ENCODE measurements at places on chromosomes 1 and 21.

DNA sequence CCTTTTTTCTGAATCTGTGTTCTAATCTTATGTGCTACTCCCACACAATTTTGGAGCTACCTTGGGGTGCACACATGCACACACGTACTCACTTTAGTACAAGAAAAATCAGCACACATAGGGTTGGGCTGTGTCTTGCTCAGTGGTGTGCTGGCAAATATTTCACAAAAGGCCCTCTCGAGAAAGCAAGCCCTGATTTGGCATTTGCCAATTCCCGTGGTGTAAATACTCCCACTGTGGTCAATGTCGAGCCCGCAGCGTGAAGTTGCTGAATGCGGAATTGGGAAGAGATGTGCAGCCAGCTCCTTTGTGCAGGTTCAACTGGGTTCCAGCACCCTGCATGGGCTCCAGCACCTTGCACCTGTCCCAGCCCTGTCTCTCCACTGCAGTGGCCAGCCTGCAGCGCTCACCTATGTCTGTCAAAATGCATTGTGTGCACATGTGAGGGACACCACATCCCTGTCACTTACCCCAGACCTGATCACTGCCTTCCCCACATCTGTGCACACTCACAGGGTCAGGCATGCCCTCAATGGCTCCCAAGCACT lies 78.4 kb upstream of the WNT4 start:
- DNase-seq: no peak

DNA sequence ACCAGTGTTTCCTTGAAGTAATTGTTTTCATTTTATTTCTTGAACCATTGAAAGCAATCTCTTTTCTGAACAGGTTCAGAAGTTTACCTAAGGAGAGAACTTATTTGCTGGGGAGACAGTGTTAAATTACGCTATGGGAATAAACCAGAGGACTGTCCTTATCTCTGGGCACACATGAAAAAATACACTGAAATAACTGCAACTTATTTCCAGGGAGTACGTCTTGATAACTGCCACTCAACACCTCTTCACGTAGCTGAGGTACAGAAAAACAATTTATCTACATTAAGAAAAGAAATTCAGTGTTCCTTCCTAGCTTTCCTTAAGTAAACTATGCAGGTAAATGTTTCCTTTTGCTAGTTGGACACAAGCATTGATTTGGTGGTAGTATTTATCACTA lies 27.4 kb downstream of the AGL start:
- DNase-seq: no peak

- peak; percentile 23 for DNase-seq
These were observed 758 bp downstream of the PTBP2 start for GRCh38 chr1:96722161-96722922.

- peak; percentile 52 for DNase-seq
These were observed 397.7 kb downstream of the HLX start for GRCh38 chr1:221276896-221277409.

- DNase-seq: no peak
These were observed 219.6 kb downstream of the LTN1 start for GRCh38 chr21:28773036-28773435.

- DNase-seq: peak; percentile 57
These were observed 11.4 kb upstream of the GORAB start for GRCh38 chr1:170520601-170521000.

GRCh38 chr1:162856260-162856659 lies 4.7 kb downstream of the CCDC190 start:
- DNase-seq: peak; percentile 96

- no peak for DNase-seq
These were observed 29.7 kb downstream of the TSHB start for GRCh38 chr1:115059316-115059715.

DNA sequence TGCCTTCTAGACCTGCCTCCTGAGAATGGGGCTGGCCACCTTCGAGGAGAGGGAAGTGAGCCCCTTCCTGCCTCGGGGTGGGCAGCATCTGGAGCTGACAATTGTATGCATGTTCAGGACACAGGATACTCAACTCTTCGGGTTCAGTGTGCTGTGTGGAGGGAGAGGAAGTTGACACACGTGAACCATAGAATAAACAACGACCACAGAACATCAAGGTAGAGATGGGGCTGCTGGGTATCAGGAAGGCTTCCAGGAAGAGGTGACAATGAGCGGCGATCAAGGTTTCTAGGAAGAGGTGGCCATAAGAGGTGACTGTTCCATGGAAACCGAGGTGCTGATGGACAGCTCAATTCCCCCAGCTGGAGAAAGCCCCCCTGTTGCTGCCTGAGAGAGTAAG lies 22.0 kb downstream of the UBIAD1 start:
- no peak for DNase-seq

DNA sequence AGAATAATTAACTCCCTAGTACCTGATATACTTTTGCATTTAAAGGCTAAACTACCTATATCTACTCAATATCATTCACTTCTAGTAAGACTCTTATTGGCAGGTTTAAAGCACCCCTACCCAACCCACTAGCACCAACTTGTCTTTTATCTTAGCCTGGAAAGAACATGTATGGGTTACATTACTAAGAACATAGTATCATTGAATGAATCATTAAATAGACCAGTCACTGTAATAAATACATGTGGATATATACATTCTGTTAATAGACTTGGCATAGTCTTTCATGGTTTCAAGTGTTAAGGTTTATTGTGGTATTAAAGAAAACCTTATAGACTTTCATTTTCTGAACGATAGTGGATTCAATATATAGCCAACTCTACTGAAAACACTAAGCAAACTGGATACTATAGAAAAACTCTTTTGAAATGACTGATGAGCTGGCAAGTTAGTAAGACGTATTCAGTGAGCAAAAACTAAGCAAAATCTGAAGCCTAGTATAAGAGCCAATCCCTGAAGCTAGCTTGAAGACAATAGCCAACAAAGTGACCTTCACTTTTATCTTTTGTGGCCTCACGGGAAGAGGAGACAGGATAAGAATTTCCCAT lies 10.3 kb downstream of the HIVEP3 start:
- no peak for DNase-seq

DNA sequence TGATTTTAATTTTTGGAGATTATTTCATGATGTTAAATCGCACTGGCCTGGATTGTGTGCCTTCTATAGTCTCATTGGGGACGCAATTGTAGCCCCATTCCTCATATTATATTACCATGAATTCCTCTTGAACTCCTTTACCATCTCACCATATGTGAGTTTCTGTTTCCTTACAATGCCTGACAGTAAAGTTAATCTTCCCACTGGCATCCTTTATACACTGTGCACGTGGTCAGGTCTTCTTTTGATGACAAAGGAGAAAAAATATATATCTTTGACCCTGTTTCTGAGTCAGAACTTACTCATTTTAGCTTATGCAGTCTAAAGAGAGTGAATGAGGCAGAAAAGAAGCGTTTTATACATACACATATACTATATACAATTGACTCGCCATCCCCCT lies 774 bp upstream of the ABL2 start:
- peak; percentile 78 for DNase-seq

DNA sequence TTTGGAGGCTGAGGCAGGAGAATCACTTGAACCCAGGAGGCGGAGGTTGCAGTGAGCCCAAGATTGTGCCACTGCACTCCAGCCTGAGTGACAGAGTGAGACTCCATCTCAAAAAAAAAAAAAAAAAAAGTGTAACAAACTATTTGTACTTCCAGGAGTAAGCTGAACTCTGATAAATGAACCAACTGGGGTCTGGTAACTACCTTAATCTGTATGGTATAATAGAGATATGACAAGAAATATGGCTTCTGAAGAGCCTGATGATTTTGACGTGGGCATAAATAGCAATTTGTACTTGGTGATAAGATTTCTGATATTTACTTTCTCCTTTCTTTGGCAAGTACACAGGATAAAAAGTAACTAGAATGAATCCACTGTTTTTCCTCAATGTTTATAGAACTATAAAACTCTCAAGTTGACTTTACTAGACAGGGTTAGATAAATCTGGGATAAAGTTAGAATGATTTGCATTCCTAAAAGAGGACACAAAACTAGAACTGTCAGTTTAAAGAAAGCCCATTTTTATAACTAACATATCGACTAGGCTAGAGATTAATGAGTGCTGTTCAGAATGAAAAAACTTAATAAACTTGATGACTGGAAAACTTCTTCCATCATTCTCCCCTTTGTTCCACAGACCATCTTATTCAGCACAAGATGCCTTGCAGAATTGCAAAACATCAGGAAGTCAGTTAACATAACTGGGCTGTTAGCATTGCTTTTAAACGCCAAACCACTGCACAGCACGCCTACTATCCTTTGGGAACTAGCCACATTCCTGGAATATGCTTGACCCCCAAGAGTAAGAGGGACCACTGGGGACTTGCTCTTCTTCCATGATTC lies 51.5 kb upstream of the EDARADD start:
- no peak for DNase-seq

DNA sequence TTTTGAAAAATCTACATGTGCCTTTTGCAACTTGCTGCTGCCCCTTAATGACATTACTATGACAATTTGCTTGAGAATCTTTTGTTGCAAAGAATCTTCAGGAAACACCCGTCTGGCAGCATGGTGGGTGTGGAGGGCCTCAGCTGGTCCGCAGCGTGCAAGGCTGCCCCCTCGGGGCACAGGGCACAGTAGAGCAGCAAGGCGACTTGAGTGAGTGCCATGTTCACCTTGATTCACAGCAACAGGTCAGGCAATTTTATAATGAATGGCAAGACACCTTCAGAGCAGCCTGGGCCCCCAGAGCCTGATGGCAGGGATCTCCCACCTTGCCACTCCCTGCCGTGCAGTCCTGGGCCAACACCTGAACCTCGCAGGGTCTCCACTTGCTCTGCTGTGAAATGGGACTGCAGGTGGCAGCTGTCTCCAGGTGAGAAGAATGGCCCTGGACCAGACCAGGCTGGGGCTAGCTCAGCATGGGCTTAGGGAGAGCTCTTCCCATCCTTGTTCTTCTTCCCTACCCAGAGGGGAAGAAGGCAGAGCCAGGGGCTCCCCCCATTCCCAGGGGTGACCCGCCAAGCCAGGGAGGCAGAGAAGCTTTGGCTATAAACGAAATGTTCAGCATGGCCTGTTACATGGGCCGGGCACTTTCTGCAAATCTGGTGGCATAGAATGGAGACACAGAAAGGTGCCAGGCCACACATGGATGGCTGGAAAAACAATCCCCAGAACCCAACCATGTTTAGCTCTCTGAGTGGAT lies 34.5 kb upstream of the ACTRT2 start:
- no peak for DNase-seq

DNA sequence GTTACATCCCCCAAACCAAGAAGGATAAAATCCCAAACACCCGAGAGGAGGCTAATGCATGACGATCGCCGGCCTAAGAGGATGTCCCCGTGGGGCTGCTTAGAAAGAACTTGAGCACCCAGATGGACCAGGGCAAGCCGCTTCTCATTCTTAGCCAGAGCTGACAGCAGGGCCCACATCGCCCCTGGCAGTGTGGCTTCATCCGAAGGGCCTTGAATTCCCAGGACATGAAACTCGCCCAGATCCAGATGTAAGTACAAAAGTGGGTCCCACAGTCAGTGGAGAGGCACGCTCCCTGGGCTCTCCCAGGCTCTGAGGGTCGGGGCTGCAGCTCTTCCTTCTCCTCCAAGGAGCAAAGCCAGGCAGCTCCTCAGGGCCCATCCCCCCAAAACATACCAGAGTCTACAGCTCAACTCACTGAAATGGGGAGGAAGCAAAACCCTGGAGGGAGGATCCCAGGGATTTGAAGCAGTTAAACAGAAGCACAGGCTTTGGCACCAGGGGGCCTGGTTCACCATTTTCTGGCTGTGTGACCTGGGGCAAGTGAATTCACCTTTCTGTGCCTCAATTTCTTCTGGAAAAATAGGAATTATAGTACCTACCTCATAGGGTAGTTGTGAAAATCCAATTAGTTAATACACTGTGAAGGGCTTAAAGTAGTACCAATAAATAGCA lies 85.6 kb downstream of the MAN1C1 start:
- no peak for DNase-seq

DNA sequence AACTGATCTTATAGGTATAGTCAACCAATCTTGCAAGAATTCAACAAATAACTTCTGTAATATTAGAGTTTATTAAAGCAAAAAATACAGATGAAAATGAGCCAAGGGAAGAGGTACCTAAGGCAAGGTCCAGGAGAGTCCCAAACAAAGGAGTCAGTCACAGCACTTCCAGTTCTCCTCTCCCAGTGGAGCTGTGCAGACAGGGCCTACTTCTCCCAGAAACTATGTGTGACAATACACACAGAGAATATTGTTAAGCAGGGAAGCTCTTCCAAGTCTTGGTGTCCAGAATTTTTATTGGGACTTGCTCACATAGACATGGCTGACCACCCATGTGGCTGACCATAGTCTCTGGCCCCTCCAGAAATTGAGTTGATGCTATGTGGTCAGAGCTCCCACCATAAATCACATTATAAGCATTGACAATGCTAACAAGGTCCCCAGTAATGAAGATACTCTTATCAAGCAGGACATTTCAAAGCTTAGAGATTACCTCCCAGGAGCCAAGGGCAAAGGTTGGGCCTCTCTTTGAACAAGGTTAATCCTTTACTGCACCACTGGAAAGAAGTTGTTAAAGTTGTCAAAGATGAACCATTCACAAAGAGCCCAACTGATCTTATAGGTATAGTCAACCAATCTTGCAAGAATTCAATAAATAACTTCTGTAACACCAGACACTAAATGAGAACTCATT lies 3.5 kb upstream of the CD244 start:
- DNase-seq: no peak

GRCh38 chr1:163444665-163445064 lies 122.9 kb downstream of the NUF2 start:
- DNase-seq: no peak

- no peak for DNase-seq
These were observed 298.7 kb upstream of the ESRRG start for GRCh38 chr1:217021956-217022355.

DNA sequence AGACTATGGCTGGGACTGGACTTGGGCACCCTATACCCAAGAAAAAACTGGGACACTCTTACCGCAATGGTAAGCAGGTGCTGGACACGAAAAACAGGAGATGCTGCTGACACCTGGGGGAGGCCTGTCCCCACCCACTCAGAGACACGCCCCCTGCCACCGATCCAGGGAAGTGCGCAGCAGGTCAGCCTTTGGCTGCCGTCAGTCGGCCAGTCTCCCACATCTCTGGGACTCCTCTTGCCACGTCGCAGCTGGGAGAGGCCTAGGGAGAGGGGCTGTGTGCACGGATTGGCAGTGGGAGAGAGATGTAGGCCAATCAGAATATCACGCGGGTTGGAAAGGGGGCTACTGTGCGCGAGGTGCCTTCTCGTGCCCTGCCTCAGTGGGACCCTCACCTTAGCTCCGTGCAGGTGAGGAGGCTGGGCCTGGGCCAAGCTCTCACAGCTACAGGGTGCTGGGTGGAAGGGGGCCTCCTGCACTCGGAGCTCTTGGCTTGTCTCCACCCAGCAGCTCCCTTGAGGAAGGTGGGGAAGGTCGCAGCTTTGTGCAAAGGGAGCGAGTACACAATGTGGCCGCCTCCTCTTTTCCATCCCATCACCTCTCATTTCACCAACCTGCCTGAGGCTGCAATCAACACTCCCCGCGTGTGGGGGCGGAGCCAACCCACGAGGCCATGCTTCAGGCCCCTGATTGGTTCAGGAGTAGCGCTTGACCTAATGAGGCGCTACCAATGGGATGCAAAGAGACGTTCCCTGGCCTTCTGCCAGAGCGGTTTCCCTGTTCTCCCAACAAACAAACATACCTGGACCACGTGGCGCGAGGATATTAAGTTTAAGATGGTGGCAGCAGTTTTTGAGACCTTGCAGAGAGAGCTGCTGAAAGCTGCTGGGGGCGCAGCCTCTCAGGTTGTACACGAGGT lies 25.7 kb upstream of the LDLRAP1 start:
- no peak for DNase-seq
